ENCODE measurements at places on chromosomes 6 and 20.

- DNase-seq, result no peak
Measured at GRCh38 chr6:105757512-105758200, 328.5 kb upstream of the PRDM1 start.

- DNase-seq, result no peak
Measured at GRCh38 chr6:163577404-163577803, 162.9 kb downstream of the QKI start.

GRCh38 chr6:12060780-12061609, 48.9 kb downstream of the HIVEP1 start:
- DNase-seq, result peak; percentile 78

DNA sequence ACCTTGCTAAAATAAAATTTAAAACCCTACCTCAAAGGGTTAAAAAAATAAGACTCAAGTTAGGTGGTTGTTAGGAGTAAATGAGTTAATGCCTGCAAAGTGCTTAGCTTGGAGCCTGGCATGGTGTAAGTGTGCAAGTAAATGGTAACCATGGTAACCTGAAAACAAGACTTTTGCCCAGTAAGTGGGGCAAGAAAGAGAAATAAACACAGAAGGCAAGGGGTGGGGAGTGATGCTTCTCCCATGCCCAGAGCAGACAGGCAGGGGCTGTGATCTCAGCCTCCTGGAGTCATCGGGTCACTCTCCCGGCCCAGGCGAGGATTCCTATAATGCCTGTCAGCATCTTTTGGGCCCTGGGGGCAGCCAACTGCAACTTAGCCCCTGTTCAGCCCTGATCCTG, 59.2 kb upstream of the SLC32A1 start:
- no peak for DNase-seq

- no peak for DNase-seq
Measured at GRCh38 chr6:25296217-25296905, 17.2 kb downstream of the CARMIL1 start.

DNA sequence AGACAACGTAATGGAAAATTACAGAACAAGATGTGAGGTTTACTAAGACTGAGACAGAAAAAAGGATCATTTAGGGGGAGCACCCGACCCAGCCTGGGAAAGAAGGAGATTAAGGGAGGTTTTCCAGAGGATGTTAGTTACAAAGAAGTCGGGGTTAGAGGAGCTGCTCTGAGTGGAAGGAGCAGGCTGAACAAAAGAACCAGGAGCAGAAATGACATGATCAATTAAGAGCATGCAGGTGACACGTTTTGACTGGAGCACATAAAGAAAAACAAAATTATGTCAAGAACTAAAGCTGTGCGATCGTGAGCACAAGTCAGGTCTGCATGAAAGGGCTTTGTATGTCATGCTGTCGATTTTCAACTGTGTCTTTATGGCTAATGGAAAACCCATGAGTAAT, 417.3 kb upstream of the MARCKS start:
- no peak for DNase-seq

DNA sequence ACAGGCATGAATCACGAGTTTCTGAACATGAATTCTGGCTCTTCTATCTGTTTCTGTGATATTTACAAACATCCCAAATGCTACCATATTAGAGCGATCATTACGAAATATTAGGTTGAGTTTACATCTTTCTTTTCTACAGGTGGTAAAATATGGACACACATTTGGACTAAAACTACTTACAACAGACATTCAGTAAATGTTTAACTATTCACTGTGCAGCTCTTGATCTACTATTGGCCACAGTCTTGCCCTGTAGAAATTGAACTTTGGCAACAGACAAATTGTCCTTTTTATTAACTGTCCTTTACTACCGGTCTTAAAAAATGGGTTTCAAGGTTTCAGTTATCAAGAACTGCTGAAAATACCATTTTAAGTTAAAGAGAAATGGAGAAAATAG, 26.5 kb upstream of the MTRF1L start:
- no peak for DNase-seq

- DNase-seq, result no peak
Measured at GRCh38 chr6:113876695-113877094, 19.6 kb downstream of the MARCKS start.

GRCh38 chr20:41268402-41268801, 49.1 kb downstream of the ZHX3 start:
- DNase-seq, result no peak

- DNase-seq, result peak; percentile 11
Measured at GRCh38 chr20:58086763-58087561, 141.5 kb downstream of the ANKRD60 start.

DNA sequence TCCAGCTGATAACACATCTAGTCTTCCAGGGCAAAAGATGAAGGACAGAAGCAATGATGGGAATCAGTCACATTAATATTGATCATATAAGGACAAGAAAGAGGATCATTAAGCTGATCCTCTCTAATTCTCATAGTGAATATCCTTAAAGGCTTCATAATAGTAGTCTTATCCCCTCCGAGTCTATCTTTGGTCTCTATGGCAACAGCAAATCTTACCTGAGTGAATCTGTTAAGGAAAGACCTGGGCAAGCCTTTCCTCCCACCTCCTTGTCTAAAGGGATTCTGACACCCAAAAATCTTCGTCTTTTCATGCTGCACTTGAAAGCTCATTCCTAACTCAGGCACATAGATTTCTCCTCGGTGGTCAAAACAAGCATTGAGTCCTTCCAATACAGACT, 86.4 kb upstream of the LYRM2 start:
- DNase-seq, result no peak

- no peak for DNase-seq
Measured at GRCh38 chr6:150008588-150008987, 16.7 kb downstream of the RAET1L start.

- no peak for DNase-seq
Measured at GRCh38 chr20:50810842-50811241, 16.0 kb downstream of the BCAS4 start.

- DNase-seq, result no peak
Measured at GRCh38 chr6:8429821-8430220, 5.5 kb downstream of the SLC35B3 start.

DNA sequence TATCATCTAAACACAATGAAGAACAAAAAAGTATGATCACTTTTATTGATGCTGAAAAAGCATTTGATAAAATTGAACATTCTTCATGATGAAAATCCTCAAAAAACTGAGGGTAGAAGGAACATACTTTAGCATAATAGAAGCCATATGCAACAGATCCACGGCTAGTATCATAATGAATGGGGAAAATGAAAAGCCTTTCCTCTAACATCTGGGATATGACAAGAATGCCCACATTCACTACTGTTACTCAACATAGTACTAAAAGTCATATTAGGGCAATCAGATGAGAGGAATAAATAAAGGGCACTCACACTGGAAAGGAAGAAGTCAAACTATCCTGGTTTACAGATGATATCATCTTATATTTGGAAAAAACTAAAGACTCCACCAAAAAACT, 256.6 kb downstream of the RFPL4B start:
- no peak for DNase-seq

DNA sequence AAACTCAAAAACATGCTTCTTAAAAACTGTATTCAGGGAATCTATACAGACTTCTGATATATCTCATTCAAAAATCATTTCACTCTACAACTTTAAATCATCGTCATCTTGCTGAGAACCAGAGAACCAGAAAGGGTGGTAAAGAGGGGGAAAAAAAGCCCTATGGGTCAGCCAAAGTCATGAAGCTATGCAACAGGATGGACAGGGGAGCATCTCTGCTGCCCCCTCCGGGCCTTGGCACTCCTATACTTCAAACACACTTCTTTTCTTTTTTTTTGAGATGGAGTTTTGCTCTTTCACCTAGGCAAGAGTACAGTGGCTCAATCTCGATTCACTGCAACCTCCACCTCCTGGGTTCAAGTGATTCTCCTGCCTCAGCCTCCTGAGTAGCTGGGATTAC, 73.5 kb upstream of the NFATC2 start:
- no peak for DNase-seq

GRCh38 chr6:107911692-107912091, 46.3 kb downstream of the SEC63 start:
- no peak for DNase-seq

DNA sequence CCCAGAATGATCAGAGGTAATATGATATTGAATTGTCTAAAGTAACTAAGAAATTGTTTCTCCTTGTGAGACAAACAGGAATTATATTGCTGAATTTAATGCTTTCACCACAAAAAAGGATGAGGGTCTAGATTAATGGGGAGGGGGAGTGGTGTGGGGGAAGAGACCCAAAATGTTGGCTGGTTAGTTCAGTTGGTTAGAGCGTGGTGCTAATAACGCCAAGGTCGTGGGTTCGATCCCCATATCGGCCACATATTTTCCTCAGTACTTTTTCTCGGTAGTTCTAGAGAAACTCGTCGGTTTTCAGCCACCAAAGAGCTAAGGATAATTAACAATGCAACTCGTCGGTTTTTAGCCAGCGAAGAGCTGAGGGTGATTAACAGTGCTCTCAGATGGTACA, 26.3 kb downstream of the PRSS16 start:
- DNase-seq, result no peak

DNA sequence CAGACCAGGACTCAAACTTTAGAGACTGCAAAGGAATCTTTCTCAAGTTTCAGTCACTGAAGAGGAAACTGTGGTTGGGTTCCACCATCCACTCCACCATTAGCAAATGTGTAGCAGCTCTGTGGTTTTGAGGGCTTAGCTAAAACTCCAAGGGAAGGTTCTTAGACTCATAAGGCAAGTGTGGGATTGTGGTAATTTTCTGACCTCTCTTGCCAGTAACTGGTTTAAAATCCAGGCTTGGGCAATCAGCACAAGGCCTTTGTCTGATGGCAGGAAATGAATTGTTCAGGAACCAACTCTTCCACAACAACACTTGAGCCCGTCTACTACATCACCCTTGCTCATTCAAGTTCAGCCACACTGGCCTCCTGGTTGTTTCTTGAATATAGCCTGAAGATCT, 68.6 kb upstream of the FBXL4 start:
- DNase-seq, result no peak

GRCh38 chr20:41572010-41572572, 46.1 kb downstream of the CHD6 start:
- DNase-seq, result no peak

DNA sequence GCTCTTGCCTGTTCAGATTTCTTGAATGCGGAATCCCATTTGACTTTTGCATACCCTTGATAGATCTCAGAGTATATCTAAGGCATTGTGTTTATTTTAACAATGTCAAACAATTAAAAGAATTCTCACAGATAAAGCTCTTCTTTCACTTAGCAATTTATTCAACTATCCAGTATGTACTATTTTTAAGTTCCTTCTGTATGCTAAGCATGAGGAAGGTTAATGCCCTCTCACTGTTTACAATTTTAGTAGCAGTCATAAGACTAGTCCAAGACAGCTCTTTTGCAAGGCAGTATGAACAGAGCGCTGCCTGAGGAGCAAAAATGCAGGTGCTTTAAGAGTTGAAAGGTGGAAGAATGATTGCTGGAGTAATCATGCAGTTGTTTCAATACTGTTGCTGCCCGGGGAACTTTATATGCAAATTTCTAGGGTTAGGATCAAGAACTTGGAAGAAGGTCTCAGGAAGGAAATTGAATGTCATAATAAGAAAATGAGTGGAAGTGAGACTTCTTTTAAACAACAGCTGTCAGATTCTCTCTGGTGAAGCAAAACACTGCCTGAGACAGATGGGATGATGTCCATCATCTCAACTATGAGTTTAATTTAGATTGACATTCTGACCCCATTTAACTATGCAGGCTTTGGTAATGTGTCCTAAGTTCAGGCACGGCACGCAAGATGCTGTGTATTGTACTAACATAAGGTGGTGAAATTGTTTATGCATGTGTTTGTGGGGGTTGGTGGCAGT, 1303.5 kb upstream of the CITED2 start:
- no peak for DNase-seq

DNA sequence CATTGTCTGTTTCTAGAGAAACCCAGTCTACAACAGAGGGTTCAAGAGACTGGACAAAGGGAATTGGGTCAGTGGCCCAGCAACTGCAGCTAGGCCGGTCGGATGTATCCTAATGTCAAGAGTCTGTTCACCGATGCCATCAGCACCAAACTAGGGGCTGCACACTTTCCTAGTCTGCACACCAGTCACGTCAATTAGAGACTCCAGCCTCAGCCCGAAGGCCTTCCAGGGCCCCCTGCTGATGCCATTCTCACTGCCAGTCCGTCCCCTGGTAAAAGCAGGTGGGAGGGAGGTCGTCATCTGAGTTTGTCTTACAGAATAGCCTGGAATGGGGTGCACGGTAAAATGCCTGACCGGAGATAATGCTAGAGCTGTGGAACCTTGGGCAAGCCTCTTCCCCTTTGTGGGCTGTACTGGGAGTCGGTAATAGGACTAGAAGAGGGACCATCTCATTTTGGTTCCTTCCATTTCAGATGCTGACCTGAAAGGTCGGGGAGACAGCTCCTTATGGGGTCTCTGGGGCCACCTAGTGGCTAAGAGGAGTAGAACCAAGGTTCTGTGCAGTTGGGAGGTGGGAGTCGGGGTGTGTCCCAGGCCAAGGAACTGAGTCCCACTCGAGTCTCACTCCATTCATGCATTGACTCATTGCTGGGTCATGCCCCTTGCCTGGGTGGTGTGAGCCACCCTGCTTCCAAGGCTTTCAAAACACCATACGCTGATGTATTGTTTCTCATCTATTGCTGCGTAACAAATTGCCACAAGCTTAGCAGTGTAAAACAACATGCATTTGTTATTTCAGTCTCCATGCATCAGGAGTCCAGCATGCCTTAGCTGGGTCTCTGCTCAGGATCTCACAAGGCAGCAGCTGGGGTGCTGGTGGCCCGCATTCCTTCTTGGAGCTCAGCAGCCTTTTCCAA, 5.1 kb downstream of the SOX12 start:
- DNase-seq, result peak; percentile 64

- DNase-seq, result no peak
Measured at GRCh38 chr6:37259191-37259590, 1.2 kb upstream of the TMEM217 start.

GRCh38 chr6:140909625-140910024, 1223.1 kb upstream of the GJE1 start:
- no peak for DNase-seq

GRCh38 chr6:96626759-96627364, 63.9 kb downstream of the FHL5 start:
- DNase-seq, result no peak

- DNase-seq, result no peak
Measured at GRCh38 chr6:109052018-109052651, 42.5 kb downstream of the SESN1 start.

DNA sequence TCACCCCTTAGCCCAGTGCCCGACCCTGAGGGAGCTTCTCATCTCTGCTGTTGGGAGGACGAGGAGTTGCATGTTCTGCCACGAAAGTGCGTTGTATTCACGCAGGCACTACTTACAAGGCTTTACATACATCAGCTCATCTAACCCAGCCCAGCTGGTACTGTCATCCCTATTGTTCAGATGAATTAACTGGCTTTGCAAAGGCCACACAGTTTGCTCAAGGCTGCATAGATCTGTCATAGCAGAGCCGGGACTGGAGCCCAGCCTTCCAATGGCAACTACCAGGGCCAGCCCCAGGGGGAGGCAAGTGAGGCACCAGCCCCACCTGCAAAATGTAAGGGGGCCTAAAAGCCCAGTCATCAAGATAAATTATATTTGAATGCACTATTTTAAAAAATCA, 257.6 kb downstream of the NFATC2 start:
- no peak for DNase-seq

Measured in activated naive CD4-positive, alpha-beta T cell treated with anti-CD3 and anti-CD28 coated beads, Interleukin-2, amount 50 U/mL, for 72 hours (primary cell).